ENCODE measurements at places on chromosomes 4 and X.

DNA sequence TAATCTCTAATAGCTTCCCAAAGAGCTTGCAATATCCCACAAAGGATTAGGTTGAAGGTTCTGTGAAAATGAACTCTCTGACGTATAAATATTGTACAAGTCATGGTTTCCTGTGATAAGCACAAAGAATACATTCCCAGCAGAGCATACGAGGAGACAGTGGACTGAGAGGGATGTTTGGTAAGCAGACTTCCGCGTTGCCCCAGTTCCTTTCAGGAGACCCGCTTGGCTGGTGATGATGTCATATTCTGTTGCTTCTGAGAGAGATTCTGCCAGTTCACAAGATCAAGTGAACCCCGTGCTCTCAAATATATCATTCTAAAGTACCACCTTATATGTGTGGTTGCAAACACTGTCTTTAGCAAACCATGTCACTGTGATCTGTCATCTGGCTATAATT lies 323.9 kb upstream of the CASK start:
- DNase-seq, result no peak

- DNase-seq, result no peak
Measured at GRCh38 chr4:123821861-123822260, 425.3 kb downstream of the SPRY1 start.

DNA sequence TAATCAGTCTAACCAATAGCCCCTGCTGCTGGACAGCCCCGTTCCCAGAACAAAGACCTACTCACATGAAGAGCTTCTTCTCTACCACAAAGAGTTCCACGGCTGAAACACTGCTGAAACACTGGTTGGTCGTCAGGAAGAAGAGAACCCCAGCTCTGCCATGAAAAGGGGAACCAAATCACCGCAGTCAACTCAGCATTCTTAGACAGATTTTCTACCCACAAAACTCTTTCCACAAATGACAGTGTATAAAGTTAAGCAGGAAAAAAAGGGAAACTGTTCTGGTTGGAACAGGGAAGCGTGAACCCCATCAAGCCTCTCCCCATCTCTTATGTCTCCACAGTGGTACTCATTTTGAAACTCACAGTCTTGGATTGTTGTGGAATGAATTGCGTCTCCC lies 57.3 kb downstream of the ABCG2 start:
- no peak for DNase-seq

GRCh38 chr4:173270312-173271027 lies 63.7 kb downstream of the HMGB2 start:
- peak; percentile 16 for DNase-seq

DNA sequence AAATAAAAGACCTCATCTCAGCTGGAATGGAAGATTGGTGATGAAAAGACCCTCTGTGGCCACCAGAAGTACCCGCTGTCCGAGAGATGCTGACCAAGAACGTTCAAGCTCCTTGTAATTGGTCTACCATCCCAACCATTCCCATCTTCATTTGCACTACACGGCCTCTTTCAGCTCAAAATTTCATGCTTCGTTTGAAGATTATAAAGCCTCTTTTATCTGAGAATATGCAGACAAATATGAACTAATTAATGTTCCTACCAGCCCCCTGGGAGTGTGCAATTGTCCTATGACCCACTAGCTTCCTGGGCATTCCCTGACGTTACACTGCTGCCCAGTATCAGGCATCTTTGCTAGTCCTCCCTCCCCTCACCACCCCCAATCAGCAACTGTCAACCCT lies 583.7 kb downstream of the MID1IP1 start:
- DNase-seq, result no peak

DNA sequence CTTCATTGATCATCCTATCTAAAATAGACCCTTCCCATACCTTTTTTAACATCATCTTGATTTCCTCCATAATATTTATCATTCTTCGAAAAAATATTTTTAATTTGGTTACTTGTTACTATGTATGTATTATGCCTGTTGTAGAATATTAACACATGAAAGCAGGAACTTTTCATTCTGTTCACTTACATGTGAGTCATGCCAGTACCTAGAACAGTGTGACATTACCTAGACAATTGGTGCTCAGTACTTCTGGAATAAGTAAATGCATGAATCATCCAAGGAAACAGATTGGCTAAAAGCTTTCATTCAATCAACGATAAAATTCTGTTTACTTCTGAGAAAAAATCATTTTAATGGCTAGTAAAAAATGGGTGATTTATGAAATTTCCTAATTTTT lies 76.4 kb downstream of the CXXC4 start:
- DNase-seq, result no peak

All from Karpas-422 (cell line).